ENCODE measurements at places on chromosomes 1 and 21.

- peak; percentile 12 for DNase-seq
Measured at GRCh38 chr1:66434096-66434495, 99.9 kb upstream of the SGIP1 start.

DNA sequence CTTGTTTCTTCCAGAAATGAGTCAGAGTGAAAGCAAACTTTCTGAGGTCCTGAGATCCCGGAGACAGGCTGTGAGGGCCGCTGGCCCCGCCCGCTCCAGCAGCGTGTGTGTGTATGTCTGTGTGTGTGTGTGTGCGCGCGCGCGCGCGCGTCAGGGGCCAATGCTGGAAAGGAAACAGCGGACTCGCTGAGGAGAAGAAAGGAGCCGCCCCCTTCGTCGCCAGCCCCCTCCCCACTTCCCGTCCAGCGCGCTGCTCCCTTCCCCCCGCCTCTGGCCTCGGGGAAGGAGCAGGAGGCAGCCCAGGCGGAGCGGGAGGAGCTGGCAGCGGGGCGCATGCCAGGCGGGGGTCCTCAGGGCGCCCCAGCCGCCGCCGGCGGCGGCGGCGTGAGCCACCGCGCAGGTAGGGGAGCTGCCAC lies at the start of gene DISC1:
Gene DISC1, plus strand, starts transcription at position 256 of the 416 bp plus-strand sequence. Its CDS starts 78 bp downstream, at position 334.
- DNase-seq: peak; percentile 95

DNA sequence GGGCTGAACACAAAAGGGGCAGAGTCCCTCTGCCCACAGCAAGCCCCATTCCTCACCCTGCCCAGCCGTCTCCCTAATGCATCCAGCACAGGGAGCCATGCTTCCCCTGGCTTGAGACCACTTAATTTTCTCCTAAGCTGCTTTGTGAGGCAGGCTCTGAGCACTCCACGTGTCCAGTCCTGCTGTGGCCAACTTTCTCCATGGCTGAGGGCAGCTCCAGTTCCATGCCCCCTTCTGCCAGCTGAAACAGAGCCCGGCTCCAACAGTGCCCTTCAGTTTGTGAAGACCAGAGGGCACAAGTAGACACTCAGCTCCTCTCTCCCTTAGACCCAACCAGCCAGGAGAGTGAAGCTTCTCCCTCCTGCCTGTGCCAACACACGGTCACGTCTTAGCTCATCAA lies 33.8 kb downstream of the PLEKHA6 start:
- no peak for DNase-seq

DNA sequence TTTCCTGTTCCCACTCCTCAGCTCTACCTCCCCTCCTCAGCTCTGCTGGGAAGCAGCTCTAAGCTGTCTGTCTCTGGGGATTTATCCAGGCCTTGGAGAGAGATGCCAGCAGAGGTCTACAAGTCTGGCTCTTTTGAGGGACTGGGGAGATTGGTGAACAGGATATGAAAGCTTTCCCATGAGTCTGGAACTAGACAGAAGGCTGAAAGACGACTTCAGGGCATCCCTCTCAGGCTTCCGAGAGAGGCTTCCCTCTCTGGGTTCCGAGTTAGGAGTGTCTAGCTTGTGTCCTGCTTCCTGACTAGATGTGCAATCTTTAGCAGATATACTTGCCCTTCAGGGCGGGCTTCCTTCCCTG lies 733 bp downstream of the TMEM35B start:
- peak; percentile 51 for DNase-seq

DNA sequence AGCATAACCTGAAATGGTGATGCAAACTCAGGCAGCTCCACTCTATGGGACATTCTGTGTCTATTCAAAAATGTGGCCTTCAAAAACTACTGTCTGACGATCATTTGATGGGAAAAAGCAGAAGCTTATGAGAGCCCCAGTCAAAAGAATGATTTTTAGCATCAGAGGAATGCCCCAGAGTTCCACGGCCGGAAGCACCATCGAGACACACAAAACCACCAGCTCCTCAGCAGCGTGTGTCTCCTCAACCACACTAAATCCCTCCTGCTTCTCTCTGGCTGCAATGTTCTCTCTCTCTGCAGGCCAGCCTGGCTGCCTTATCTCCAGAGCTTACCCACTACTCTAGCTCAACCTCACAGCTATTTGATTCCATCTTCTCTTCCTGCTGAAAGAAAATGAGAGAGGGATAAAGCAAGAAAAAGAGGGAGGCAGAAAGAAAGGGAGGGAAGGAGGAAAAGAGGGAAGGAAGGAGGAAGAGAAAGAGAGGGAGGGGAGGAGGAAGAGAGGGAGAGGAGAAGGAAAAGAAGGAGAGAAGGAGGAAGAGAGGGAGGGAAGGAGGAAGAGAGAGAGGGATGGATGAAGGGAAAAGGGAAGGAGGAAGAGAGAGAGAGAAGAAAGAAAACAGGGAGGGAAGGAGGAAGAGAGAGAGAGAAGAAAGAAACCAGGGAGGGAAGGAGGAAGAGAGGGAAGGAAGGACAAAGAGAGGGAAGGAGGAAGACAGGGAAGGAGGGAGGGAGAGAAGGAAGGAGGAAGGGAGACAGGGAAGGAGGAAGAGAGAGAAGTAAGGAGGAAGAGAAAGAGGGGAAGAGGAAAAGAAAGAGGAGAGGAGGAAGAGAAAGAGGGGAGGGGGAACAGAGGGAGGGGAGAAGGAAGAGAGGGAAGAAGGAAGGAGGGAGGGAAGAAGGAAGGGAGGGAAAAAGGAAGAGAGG lies 33.5 kb upstream of the LAPTM5 start:
- DNase-seq: peak; percentile 33

- DNase-seq: no peak
Measured at GRCh38 chr1:103243481-103243880, 135.2 kb upstream of the COL11A1 start.

Measured in cardiac fibroblast (primary cell).